HCT116 (cell line): ENCODE measurements at places on chromosomes 16 and 17.

GRCh38 chr16:87420026-87421002 lies 28.2 kb downstream of the MAP1LC3B start:
- DNase-seq, result no peak

DNA sequence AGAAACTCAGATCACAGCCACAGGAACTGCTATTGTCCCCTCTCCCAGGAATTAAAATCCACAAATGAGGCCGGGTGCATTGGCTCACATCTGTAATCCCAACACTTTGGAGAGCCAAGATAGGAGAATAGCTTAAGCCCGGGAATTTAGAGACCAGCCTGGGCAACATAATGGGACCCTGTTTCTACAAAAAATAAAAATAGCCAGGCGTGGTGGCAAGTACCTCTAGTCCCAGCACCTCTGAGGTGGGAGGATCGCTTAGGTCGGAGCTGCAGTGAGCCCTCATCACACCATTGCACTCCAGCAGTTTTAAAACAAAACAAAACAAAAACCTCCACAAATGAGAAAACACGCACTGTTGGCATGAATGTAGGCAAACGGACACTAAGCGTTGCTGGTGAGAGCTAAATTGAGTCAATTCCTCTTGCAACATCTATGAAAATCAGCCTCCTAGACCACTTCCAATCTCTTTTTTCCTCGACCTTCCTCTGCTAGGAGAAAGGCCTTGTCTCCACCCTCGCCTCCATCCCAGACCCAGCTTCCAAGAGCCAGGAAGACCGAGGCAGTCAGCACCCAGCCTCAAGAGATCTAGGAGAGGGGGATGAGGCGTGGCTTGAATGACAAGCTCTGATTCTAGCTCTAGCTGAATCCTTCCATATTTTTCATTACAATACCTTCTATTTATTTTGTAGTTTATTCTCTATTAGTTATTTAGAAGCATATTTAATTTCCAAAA lies 14.8 kb downstream of the TLE7 start:
- no peak for DNase-seq

DNA sequence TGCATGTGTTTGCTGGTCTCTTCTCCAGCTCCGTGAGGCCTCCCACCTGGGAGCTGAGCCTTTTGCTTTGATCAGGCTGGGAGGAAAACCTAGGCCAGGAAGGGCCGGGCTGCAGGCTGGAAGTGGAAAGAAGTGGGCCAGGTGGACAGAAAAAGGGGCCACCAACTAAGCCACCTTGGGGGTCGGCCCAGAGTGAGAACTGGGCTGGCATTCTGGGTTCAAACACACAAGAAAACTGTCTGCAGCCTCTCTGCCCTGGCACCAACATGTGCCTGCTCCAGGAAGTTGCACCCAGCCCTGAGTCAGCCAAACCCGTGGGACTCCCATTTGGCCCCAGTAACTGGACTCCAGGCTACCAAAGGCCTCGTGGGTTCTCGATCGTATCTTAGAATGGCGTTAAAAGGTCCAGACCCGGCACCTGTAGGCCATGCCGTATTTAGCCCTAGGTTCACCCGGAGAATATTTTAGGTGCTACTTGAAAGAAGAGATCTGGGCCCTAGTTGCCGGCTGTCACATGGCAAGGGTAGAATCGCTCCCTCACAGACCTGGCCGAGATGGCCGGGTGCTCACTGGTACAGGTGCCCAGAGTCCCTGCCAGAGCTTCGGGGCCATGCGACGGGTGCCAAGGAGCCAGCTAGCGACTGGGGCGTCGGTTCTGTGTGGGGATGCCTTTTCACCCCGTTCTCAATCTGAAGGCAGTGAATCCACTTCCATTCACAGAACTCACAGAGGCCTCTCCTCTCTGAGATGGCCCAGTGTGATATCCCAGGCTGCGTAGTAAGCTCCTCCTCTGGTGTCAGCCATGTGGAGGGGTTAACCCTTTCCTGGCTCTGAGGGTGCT lies 236.6 kb downstream of the MRTFB start:
- DNase-seq, result no peak

DNA sequence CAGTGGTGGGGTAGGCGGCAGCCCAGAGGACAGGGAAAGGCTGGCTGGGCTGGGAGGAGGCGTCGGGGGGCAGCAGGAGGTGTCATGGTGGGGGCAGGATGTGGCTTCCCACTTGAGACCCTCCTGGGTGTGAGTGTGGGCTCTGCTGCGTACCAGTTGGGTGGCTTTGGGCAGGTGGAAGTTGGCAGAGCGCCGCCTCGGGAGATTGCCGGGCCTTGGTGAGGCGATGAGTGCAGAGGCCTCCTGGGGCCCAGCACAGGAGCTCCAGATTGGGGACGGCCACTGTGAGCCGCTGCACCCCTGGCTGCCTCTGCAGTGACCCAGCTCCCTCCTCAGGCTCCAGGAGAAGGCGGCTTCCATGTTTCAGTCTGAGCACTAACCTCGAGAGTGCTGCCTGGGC lies 13.8 kb downstream of the GPT2 start:
- no peak for DNase-seq

- DNase-seq, result peak; percentile 93
Observed at GRCh38 chr17:50055055-50055425, 870 bp upstream of the ITGA3 start.

GRCh38 chr16:80198311-80199299 lies 342.2 kb upstream of the DYNLRB2 start:
- no peak for DNase-seq

GRCh38 chr16:85025781-85026653 lies 1.6 kb upstream of the KIAA0513 start:
- DNase-seq, result no peak

GRCh38 chr17:41026715-41027471 lies at the start of gene KRTAP1-5:
Gene KRTAP1-5, minus strand, starts transcription at chr17:41027208. Its CDS starts 53 bp downstream, at chr17:41027155.
- DNase-seq, result no peak

DNA sequence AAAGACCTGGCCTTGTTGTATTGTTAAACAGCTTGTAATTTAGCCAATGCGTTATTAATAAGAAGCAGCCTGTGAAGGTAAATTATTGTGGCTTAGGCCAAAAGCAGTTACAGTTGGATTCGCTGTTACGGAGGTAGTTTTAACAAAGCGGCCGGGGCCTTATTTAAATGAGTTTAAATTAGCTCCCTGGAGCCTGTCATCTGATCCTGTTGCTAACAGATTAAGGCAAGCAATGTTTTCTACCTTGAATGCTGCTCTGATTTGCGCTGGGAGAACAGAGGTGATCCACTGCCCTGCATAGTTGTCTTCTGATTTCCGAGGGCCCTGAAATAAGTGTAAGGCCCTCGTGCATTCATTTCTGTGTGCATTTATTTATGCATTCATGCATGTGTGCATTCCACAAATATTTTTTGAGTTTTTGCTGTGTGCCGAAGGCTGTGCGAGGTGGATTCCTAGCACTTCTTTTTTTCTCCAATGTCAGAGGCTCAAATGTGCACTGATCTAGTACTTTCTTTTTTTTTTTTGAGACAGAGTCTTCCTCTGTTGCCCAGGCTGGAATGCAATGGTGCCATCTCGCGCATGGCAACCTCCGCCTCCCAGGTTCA lies 10.9 kb downstream of the SEC14L5 start:
- DNase-seq, result no peak

- DNase-seq, result no peak
Observed at GRCh38 chr16:50151756-50152155, 1.4 kb upstream of the TENT4B start.

DNA sequence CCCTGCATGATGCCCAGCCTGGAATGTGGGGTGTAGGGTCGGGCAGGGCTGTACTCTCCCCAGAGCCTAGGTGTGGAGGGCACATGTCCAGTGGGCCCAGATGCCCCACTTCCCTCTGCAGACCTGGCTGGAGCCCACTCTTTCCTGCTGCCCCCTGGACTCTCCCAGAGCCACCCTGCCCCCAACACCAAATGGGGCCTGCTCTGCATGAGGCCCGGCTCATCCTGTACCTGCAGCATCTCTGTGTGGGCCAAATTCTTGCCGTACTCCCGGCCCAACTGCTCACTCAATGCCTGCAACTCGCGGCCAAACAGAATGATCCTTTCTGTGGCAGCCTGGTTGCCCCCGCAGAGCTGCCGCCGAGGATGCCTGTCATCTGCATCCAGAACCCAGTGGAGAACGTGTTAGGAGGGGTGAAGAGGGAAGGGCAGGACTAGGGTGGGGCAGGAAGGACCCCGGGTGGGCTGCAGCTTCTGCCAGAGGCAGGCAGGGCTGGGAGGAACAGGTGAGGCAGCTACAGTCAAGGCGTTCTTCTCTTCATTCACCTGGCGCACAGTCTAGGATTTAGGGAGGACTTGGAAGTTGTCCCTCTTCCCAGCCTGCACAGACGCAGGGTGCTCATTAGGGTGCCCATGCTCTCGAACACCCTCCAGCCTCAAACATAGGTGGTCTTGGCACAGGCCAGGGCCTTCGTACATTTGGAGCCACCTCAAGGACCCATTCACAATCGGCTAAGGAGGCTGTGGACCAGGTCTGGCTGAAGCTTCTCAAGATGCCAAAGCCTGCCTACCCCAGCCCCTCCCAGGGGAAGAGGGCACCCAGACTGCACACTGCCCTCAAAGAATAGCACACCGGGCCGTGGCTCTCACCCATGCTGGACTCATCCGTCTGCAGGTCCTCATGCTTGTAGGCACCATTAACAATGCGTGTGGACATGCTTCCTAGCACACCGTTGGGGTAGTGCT lies 8.7 kb upstream of the GFOD2 start:
- no peak for DNase-seq

DNA sequence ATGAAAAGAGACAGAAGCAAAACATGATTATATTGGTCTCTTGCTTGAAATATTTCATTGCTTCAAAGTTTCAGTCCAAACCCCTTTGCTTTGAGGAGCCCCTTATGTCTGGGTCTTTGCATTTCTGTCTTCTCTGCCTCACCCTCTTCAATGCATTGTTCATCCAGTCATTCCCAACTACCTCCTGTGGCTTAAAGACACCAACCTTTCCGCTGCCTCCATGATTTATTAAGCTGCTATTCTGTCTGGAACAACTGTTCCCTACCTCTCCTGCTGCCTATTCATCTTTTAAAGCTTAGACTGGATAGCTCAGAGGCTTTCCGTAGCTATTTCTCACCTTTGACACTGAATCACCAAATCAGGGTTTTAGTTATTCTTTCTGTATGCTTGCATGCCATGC lies 2.3 kb downstream of the KRTAP3-2 start:
- no peak for DNase-seq

- peak; percentile 59 for DNase-seq
Observed at GRCh38 chr17:1365445-1366039, 34.5 kb downstream of the YWHAE start.

GRCh38 chr17:9123594-9124553 lies 102.6 kb downstream of the NTN1 start:
- DNase-seq, result no peak

- no peak for DNase-seq
Observed at GRCh38 chr16:61926766-61927165, 109.5 kb downstream of the CDH8 start.

- DNase-seq, result peak; percentile 48
Observed at GRCh38 chr16:56606071-56606475, 2.3 kb upstream of the MT2A start.

GRCh38 chr17:83104577-83105505 lies 25.4 kb downstream of the METRNL start:
- no peak for DNase-seq

GRCh38 chr16:78890373-78890895 lies 710.1 kb downstream of the MAF start:
- DNase-seq, result no peak

DNA sequence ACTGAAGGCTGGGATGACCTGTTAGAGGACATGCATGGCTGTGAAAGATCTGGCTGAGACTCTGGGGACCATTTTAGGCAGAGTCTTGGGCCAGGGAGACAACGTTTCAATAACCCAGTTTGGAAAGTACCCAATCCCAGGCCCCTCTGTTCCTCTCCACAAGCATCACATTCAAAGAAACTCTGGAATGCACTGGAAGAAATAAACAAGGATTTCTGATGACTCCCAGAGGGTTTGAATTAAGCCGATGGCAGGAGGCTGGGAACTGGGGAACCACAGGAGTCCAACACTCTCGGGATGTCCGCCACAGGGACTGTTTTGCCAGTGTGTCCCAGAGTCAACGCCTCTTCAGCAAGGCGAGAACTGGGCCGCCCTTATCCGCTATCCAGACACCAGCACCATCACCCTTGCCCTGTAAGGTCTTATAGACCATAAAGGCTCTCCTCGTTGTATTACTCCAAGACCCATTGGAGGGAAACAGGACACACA lies 3.3 kb downstream of the PMP22 start:
- no peak for DNase-seq

DNA sequence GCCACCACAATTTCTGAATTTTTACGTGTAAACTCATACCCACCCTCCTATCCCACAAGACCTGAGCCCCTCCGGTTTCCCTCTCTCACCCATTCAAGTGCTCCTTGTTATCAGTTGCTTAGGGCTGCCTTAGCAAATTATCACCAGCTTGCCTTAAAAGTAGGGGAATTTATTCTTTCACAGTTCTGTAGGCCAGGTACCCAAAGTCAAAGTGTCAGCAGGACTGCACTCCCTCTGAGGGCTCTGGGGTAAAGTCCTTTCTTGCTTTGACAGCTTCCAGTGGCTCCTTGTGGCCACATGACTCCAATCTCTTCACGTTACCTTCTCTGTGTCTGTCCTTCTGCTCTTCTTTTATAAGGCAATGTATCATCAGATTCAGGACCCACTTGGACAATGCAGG lies 7.9 kb upstream of the TMEM220 start:
- DNase-seq, result no peak

DNA sequence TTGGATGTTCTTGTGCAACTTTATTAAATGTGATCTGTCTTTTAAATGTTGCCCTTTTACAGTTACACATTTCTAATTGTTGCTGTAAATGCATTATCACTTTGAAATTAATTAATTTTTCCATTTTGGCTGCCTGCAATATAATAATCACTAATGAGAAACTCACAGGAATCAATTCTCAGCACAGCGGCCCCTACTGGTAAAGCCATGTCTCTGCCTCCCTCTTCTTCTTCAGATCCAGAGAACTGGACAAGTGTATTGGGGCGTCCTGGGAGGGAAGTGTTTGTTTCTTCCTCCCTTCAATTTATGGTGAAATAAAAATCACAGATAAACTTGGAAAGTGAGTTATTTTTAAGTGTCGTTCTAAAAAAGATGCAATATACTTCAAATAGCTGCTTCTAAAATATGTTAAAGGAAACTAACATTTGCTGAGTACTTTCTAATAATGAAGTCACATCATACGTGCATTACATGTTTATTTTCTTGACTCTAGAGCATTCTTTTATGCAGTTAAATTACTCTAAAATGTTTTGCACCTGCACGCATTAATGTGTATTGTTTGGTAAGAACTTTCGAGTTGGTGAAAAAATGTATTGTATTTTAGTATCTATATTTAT lies 338.0 kb downstream of the WWOX start:
- DNase-seq, result no peak

- no peak for DNase-seq
Observed at GRCh38 chr16:56637814-56638750, at the start of gene MT1A. Gene MT1A, plus strand, starts transcription at chr16:56638666. Its CDS starts 73 bp downstream, at chr16:56638739.

DNA sequence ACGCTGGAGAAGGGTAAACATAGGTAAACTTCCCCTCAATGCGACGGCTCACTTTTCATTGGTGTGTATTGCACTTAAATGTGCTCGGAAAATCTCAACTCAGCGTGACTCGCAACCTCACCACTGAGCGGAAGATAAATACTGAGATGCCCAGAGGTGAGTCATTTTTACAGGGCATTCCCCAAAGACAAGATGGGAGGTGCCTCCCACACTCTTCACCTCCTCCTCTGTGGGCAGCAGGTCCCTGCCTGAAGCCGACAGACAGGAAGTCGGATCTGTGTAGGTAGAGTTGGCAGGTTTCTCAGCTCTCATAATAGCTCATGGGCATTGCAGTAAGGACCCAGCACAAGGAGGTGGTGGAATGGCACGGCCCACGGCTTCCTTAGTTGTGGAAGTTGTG lies 274.6 kb upstream of the HSBP1 start:
- DNase-seq, result no peak

GRCh38 chr17:77838748-77839697 lies 119.5 kb upstream of the TNRC6C start:
- no peak for DNase-seq
